Endothelial cell of coronary artery (primary cell): ENCODE measurements at places on chromosomes 12 and 14. TPM values are rescaled to one million over a fixed set of nuclear protein-coding genes. Genes with fewer than 3 reads are reported as not detected.

Gene CLEC6A
- total RNA-seq: not detected in 2 replicates

Gene PRIMA1
- not detected in 2 replicates for total RNA-seq

Gene ZDHHC22
- total RNA-seq: 0.09 TPM in 1 of 2 replicates, not detected in the other

Gene GPX2
- 0.09 TPM in 1 of 2 replicates, not detected in the other for total RNA-seq

Gene CALM1
- total RNA-seq: 1,010 and 1,211 TPM in 2 replicates

Gene C1QL4
- total RNA-seq: not detected in 2 replicates

Gene CLEC7A
- 0.09 and 0.18 TPM in 2 replicates for total RNA-seq

Gene DCN
- 0.36 and 21.3 TPM in 2 replicates for total RNA-seq

Gene HNF1A
- not detected in 2 replicates for total RNA-seq

Gene GZMB
- not detected in 2 replicates for total RNA-seq

Gene VRTN
- total RNA-seq: not detected in 2 replicates

Gene COX8C
- total RNA-seq: not detected in 2 replicates

Gene LPAR5
- not detected in 2 replicates for total RNA-seq

Gene CSRNP2
- total RNA-seq: 16.2 and 18.7 TPM in 2 replicates

Gene DPY19L2
- 2.4 and 2.5 TPM in 2 replicates for total RNA-seq

Gene PPFIBP1
- 90.6 and 114 TPM in 2 replicates for total RNA-seq

Gene SLC39A5
- total RNA-seq: not detected in 2 replicates

Gene FAIM2
- under 0.01 TPM in 1 of 2 replicates, not detected in the other for total RNA-seq

Gene SERPINA5
- 1.2 and 3.3 TPM in 2 replicates for total RNA-seq

Gene CBLN3
- total RNA-seq: 1.3 and 2.6 TPM in 2 replicates

Gene ADCY4
- 37.2 and 43.1 TPM in 2 replicates for total RNA-seq

Gene CHST11
- 8.7 and 10.3 TPM in 2 replicates for total RNA-seq

Gene ITFG2
- total RNA-seq: 13.4 and 17.0 TPM in 2 replicates

Gene RAD52
- total RNA-seq: 10.7 and 13.5 TPM in 2 replicates

Gene CIROP
- total RNA-seq: not detected in 2 replicates

Gene OTOGL
- total RNA-seq: 1.4 and 1.9 TPM in 2 replicates

Gene SLCO1B1
- total RNA-seq: not detected in 2 replicates

Gene GPR68
- total RNA-seq: 0.72 and 1.3 TPM in 2 replicates

Gene COL2A1
- not detected in 2 replicates for total RNA-seq

Gene RHOF
- total RNA-seq: 6.0 and 6.6 TPM in 2 replicates

Gene PRPF40B
- total RNA-seq: 3.2 and 8.8 TPM in 2 replicates
